Epithelial cell of esophagus (primary cell): ENCODE measurements at places on chromosomes 6 and 20.

DNA sequence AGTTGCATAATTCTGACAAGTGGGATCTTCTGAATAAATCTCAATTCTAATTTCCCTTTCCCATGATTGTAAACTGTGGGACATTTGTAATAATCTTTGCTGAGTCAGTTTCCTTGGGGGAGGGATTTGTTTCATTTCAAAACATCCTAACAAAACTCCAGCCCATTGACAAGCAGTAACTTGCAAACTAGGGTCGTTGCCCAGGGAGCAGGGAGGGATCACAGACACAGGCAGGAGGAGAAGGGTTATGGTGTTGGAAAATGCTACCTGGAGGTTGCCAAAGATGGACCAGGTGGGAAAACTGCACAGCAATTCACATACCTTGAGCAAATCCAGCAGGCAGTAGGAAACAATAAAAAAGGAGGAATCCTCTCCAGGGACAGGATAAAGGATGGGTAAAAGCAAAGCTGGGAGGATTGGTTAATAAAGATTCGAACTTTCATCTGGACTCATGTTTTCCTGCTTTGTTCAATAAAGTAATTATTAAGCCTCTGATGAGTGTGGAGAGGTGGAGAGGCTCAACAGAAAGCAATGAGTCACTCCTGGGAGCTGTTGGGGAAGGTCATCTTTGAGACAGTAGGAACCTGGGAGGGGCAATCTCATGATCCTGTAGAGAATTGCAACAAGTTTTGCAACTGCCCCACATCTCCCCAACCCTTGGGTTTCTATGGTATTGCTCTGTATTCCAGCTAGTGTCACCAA, 87.3 kb upstream of the AKIRIN2 start:
- DNase-seq = peak; percentile 94

DNA sequence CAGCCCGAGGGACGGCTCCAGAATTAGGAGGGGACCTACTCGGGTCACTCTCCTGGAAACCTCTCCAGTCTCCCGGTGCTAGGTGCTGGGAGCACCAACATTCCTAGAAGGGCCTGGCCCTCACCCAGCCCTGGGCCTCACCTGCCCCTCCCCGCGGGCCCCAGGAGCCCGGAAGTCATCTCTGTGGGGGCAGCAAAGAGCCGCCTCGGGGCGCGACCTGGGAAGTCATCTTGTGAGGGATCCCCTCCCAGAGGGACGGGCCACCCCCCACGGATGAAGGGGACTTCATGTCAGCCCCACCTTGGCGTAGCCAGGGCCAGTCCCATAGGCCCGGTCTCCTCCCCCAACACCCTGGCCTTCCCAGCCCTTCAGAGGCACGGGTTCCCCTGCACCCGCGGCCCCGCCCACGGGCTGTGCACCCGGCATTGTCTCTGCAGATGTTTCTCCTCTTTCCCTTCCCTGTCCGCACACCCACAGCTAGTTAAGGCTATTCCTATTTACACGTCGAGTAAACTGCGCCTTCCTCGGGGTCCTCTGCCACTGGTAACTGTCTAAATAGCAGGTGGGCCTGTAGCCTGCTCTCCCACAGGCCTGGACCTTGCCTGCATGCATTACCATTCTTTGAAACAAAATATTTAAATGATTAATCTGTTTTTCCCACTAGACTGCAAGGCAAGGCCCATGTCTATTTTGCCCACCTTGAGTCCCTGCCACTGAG, 896 bp upstream of the RNASET2 start:
- no peak for DNase-seq

DNA sequence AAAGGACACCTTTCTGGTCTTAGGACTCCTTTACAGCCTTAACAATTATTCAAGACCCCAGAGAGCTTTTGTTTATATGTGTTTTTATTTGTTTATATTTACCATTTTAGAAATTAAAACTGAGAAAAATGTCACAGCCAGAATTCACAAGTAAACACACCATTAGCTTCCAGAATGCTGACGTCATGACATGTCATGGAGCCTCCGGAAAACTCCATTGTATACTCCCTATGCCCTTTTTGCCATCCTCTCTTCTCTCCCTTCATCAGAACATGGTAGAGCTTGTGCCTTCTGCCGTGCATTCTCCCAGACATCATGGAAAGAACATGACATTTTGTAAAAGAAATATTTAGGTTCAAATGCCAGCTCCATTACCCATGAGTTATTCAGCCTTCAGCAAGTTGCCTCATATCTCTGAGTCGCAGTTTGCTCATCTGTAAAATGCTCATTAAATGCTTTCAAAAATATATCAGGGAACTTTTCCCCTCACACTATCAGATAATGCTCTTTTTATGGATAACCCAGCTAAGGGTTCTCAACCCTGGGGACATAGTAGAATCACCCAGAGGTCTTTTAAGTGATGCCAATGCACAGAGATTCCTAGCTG, 27.8 kb downstream of the TNFAIP3 start:
- peak; percentile 83 for DNase-seq

- no peak for DNase-seq
Observed at GRCh38 chr6:73586416-73586974, 65.7 kb upstream of the EEF1A1 start.

GRCh38 chr6:21997119-21998037, 299.5 kb downstream of the PRL start:
- DNase-seq = no peak

DNA sequence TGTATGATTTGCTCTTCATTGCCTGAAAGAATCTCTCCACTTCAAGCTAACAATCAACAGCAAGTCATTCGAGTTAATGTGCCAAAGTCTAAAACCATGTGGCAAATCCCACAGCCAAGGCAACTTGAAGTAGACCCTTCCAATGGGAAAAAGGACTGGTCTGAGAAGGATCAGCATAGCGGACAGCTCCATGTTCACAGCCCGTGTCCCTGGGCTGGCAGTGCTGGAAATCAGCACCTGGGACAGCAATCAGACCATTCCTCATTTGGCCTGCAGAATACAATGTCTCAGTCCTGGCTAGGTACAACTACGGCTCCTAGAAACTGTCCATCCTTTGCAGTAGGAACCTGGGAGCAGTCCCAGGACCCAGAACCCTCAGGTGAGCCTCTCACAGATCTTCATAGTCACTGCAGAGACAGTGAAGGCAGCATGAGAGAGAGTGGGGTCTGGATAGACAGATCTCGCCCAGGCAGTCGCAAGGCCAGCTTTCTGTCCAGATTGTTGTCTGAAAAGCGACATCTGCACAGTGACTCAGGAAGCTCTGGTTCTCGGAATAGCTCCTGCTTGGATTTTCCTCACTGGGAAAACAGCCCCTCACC, 1.1 kb downstream of the GJA10 start:
- DNase-seq = peak; percentile 68

GRCh38 chr20:4563031-4563430, 158.7 kb upstream of the PRND start:
- DNase-seq = no peak

DNA sequence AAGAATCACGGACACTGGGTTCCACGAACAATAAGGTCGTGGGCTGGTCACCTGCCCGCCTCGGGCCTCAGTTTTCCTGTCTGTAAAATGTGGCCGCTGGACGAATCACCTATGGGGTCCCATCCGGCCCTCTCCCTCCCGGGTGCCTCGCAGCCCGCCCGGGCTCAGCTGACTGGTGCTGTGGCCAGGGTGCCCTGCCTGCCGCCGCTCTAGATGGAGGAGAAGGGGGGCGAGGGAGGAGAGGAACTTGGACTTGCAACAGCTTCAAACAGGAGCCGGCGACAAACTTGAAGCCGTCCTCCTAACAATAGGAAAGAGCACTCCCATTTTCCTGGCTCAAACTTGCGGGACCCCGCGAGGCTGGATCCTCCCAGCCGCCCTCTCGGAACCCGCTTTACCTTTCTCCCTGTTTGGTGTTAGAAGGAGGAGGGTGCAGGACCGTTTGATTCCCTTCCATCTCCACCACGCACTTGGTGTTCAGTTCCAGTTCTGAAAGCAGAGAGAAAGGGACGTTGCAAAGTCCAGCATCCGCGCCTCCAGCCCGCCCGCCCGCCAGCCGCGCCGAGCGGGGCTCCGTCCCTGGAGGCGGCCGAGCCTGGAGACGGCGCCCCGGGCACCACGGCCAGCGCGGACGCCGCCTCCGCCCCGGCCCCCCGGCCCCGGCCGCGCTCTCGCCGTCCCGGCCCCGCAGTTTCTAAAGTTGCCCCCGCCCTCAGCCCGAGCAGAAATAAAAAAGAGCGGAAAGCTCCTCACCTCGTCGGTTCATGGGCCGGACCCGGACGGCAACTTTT, 584 bp downstream of the KIF13A start:
- peak; percentile 54 for DNase-seq

DNA sequence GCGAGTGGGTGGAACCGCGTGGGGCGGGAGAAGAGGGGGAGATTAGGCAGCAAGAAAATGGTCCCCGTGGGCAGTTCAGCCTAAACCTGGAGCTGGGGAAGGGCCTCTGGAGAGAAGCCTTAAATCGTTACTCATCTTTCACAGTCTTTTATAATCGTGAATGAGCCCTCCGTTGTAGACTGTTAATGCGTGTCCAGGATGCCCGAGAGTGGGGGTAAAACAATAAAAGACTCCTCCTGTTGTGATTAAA, 11.0 kb upstream of the ELOVL5 start:
- no peak for DNase-seq

DNA sequence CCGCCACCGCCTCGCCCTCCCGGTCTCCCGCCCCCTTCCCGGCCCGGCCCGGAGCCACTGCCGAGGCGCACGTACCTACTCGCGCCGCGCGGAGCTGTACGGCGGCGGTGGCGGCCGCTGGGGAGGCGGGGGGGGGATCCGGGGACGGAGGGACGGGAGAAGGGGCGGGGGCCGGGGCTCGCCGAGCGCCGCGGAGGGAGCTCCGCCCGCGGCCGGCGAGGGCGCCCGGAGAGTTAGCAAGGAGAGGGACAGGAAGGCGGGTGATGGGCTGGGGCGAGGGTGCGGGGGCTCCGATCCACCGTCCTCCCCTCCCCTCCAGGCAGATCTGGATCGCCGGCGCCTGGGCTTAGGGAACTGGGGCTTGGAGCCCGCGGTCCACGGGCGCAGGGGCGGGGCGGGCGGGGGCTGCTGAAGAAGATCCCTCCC, 548 bp upstream of the TMEM74B start:
- peak; percentile 15 for DNase-seq

GRCh38 chr6:10555625-10556309, 34.6 kb downstream of the GCNT2 start:
- DNase-seq = peak; percentile 59

DNA sequence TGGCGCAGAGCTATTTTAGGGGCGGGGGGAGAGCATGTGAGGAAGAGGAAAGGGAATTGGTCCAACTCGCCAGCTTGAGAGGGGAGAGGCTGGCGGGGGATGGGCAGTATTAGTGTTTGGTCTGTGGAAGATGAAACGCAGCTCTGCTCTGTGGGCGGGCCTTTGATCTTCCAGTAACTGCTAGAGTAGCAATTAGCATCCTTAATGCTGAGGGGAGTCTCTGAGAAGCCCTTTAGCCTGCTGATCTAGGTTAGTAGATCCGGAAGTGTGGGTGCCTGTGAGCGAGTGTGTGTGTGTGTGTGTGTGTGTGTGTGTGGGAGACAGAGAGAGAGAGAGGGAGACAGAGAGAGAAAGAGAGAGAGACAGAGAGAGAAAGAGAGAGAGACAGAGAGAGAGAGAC, 117.2 kb upstream of the BACH2 start:
- peak; percentile 18 for DNase-seq

- DNase-seq = peak; percentile 90
Observed at GRCh38 chr6:5729080-5729434, 277.7 kb downstream of the NRN1 start.

GRCh38 chr6:130893277-130893676, 66.1 kb downstream of the SMLR1 start:
- no peak for DNase-seq

DNA sequence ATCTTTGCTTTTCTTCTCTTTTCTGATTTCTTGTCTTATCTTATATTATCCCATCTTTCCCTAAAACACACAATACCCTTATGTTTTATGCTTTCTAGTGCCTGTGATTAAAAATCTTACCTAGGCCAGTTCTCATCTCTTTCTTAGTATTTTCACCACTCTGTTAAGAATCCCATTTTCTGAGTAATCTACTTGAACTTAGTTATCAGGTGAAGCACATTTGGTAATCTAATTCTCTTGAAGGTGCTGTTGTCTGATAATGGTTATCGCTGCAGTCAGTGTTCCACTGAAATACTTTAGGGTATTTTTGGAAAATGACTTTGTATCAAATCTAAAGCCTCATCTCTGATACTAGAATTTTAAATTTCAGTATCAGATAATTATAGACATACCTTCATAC, 192.5 kb upstream of the MAN1A1 start:
- no peak for DNase-seq
